ENCODE measurements at places on chromosomes 6 and 20.

DNA sequence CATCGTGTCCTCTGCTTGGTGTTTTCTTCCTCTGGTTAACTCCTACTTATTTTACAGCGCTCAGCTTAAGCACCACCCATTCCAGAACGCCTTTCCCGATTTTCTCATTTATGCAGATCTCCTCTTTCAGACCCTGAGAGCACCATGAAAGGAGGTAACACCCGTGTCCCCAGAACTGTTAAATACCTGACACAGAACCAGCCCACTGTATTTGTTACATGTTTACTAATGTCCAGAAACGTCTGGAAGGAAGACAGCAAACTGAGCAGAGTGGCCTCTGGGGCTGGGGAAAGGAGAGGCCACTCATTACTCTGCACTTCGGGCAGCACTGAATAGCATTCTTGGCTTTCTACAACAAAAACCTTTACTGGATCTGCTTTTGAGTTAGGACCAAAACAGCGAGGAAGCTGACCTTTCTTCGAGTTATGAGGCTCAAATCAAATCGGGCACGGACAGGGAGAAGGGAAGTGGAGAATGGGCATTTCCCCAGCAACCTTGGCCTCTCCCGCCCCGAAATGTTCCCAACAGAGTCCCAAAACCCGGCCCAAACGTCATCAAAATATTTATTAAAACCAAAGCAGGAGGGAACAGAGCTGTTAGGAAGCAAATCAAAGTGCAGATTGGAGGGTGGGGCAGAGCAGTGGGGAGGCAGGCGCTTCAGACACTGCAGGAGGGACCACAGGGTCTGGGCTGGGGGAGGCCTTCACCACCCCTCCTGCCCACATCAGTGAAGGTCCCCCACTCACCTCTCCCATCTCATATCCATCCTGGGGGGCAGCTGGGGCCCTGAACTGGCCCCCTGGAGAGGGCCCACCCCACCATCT, 1.1 kb upstream of the NECAB3 start:
- DNase-seq, result peak; percentile 41

DNA sequence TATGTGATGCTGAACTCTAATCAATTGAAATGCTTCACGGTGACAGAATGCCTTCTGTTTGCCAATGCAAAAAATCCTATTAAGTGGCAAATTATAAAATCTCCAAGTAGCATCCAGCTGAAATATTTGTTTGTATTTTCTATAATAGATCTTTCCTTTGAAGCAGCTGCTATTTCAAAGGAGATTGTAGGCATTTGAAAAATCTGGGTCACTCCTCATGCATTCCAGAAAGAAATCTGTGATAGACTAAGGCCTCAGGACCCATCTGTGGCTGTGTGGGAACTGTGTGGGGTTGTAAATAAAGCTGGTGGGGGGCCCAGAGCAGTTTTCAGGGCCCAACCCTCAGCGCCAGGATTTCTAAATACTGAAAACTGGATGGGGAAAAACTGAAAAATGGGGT, 216.9 kb upstream of the ARG1 start:
- no peak for DNase-seq

DNA sequence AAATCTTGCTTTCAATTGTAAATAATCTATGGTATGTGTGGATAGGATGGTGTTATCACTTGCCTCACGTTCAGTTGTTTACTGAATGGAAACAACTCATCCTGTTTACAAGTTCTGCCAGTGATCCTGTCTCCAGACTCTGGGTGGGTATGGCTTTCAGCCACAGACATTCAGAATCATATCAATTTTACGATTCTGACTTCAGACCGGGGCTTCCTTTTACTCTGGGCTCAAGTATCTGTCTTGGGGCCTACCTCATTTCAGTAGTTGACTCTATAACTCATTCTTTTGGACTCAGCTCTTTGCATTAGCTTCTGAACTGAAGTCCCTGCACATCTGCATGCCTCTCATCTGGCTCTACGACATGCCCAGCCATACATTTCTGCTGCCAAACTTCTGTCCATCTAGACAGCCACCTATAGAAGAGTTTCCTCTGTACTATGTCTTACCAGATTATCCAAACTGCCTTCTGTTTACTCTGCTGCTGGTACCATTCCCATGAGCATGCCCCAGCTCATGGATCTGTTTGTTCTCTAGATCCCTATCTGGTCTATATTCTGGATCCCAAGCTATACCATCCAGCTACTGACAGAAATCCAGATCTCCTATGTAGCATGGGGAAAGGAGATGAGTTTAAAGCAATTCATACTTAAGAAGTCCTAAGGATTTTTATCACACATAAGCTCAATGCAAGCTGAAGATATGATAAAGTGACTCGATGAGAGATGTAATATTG, 34.3 kb downstream of the FYN start:
- no peak for DNase-seq

GRCh38 chr6:30740540-30740870, 2.0 kb downstream of the FLOT1 start:
- DNase-seq, result peak; percentile 45

DNA sequence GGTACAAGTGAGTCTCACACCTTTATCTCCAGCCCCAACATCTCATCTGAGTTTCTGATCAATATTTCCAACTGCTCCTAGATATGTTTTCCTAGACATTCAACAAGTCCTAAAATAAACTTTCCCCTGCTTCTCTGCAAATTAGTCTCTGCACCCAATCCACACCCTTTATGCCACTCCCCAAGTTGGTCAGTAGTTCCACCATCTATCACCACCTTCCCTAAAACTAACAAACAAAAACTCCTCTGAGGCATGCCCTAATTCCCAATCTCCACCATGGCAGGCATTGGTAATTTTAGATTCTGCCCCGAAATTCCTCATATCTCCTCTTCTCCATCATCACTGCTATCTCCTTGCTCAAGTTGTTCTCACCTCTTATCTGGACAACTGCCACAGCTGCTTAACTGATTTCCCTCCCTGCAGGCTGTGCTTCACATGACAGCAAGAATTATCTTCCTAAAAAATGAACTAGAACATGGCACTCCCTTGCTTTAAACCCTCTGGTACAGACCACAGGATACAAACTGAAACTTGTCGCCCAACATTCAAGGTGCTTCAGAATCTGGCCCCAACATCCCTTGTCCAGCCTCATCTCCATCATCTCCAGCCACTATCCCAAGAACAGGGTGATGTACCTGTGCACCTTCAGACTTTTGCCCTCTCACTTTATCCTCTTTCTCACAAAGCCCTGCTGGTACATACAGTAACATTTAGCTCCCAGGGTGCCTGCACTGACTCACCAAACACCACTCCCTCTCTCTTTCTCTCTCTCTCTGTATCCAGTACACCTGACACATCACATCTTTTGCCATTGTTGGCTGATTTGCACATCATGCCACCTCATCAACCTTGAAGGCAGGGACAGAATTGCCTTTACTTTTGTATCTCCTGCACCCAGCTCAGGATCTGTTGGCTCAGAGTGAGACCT, 55.5 kb downstream of the ZHX3 start:
- no peak for DNase-seq

- DNase-seq, result peak; percentile 38
These were observed 71.1 kb upstream of the THEMIS start for GRCh38 chr6:127971945-127972391.

- DNase-seq, result no peak
These were observed 5.3 kb upstream of the CST7 start for GRCh38 chr20:24943731-24944130.

GRCh38 chr6:21603082-21603952, 9.8 kb downstream of the SOX4 start:
- DNase-seq, result no peak

DNA sequence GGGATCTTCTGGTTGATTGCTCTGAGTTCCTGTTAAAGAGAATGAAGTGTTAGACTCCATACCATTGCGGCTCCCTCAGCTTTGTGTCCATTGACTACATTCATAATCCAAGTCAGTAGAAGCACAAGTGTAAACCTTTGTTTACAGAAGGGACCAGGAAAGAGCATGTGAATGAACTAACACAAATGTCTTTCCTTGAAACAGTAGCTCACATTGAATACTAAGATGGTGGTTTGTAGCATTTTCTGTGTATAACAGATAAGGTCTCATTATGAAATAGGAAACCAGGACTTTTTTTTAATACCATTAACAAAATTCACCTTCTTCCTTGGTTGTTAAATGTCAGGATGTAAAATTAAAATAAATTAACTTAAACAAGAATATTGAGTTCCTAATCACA, 8.4 kb downstream of the STXBP5 start:
- no peak for DNase-seq

DNA sequence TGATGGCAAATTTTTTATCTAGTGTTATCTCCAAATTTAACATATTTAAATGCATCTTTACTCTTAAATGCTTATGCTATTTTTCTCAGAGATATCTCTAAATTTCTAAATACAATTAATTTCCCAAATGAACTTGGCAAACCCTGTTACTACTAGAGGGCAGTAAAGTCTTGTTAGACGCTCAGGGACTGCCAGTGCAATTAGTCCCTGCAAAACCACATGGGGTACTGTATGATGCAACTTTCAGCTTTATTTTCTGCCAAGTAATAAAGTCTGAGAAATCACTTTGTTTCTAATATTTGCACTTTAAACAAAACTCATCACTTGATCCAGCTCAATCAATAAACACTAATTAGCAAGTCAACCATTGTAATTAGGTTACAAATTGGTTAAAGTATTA, 76.0 kb upstream of the ADGRB3 start:
- no peak for DNase-seq

GRCh38 chr6:138882369-138883017, 86.6 kb downstream of the ECT2L start:
- no peak for DNase-seq

DNA sequence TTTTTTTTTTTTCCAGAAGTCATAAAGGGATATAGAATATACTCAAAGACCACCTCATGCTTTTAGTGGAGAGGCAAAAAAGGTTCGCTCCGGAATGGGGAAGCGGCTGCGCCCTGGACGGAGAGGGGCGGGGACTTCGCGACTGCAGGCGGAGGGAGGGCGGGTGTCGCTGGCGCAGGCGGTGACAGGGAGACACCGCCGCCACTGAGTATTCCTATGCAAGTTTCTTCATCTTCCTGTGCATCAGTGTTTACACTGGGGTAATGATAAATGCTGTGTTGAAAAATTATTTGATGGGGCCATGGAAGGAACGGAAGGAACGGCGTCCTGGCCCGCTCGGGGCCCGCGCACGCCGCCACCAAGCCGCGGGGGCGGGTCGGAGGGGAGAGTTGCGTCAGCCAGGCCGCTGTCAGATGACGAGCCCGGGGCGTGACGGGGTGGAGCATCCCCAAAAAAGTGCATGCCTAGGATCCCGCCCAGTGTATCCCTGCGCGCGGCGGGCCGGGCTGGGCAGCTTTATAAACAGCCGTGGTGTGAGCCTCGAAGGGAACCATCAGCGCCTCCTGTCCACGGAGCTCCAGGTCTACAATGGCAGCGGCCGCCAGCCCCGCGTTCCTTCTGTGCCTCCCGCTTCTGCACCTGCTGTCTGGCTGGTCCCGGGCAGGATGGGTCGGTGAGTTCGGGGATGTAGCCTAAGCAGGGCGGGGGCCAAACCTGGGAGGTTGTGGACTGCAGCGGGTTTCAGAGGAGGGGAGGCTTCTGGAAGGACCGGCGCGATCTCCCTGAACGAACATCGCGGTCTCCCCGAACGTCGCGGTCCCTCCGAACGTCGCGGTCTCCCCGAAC, at the start of gene ULBP1:
TSS of gene ULBP1 (plus strand) at position 482 of the 846 bp plus-strand sequence. CDS start at position 589, 107 bp downstream.
- DNase-seq, result peak; percentile 84

- DNase-seq, result no peak
These were observed 796.2 kb upstream of the EPHA7 start for GRCh38 chr6:94215552-94215951.

GRCh38 chr6:90068703-90069523, 174.6 kb downstream of the GJA10 start:
- peak; percentile 54 for DNase-seq

- DNase-seq, result no peak
These were observed 7.0 kb upstream of the ZNFX1 start for GRCh38 chr20:49284818-49285217.

DNA sequence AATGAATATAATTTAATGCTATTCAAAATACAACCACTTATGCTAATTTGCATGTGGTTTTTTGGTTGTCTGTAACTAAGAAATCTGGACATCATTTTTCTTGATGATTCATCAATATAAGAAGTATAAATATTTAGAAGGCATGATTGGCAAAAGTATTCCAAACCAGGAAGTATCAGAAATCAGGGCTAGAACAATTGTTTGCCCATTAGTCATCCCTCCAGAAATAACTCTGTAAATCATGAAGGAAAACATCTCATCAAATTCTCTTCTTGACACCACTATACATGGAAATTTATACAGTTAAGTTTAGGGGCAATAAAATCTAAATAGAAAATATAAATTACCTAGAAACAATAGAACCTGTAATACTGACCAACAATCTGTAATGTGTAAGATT, 554.7 kb upstream of the HS3ST5 start:
- DNase-seq, result no peak

DNA sequence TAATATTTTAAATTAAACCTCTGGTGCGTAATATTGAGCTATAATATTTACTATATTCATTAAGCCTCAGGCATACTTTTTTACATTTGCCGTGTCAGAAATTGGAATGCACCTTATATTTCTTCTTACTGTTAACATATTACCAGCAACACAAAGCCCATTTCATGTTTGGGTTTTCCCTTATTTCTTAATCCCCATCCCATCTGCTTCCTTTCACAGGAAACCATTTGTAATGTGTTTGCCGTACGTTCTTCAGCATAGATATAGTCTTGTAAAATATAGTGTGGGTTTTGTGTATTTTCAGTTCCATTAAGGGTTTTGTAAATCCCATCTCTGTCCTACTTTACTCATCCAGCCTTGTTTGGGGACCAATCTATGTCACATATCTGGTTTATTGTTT, 6.5 kb downstream of the EYS start:
- DNase-seq, result no peak

DNA sequence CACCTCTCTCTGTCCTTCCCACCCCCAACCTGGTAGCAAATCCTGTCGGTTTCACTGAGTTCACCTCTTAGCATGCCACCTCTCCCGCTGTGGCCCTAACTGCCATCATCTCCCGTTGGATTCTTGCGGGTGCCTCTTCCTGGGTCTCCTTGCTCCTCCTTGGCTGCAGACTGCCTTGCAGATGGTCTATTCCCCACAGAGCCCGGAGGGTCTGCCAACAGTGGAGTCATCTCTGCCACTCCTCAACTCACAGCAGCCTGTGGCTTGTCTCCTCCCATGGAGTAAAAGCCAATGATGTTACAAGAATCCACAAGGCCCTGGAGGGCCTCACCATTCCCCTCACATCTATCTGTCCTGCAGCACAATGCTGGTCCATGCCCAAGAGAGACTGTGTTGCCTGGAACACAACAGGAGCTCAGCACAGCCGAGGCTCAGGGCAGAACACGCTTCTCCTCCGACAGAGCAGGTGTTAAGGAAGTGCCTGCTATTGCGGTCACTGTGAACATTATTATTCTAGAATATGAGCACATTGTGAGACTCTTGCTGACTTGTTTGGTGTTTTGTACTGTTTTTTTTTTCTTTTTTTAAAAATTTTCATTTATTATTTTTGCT, 241.8 kb upstream of the SULF2 start:
- DNase-seq, result no peak

DNA sequence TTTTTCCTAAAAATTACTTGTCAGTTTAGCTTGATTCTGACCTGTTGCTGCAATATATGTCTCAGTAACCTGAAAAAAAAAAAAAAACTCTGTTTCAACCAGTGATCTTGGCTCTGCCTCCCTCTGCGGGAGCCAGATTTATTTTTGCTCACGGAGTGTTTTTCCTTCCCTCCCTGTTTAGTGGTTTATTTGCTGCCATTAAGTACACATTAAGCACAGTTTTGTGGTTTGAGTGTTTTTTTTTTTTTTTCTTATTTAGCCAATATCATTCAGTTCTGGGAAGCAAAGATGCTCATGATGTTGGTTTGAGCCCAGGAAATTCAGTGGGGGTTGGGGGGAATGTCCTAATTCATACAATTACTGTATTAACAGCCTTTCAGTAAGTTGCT, 110.1 kb upstream of the GPR6 start:
- DNase-seq, result peak; percentile 13

All from fibroblast of pulmonary artery (primary cell).